ENCODE measurements at places on chromosomes 16 and 17.
A peak's percentile ranks its signal among the peaks of the same experiment; 100 is the strongest.

GRCh38 chr17:31480067-31480466 lies 88.6 kb downstream of the RAB11FIP4 start:
- no peak for DNase-seq

DNA sequence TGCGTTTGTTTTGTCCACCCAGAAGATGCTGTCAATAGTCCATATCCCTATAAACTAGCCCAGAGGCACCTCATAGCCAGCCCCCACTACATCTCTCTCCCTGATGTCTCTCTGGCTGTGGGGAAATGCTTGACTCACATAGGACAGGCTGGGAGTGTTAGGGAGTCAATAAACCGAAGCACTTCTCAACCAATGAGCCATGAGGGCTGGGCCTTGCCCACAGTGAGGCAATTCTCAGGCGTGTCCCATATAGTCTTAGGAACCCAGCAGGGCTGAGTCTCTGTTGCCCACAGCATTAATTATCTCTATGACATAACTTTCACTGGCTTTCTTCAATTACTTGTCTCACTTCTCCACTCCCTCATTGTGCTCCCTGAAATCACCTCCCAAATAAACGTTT lies 387.3 kb upstream of the CDH11 start:
- DNase-seq, result no peak

- DNase-seq, result no peak
Measured at GRCh38 chr16:12729448-12729847, 74.2 kb downstream of the CPPED1 start.

GRCh38 chr16:48188449-48189102 lies 32.8 kb upstream of the ABCC12 start:
- DNase-seq, result no peak

DNA sequence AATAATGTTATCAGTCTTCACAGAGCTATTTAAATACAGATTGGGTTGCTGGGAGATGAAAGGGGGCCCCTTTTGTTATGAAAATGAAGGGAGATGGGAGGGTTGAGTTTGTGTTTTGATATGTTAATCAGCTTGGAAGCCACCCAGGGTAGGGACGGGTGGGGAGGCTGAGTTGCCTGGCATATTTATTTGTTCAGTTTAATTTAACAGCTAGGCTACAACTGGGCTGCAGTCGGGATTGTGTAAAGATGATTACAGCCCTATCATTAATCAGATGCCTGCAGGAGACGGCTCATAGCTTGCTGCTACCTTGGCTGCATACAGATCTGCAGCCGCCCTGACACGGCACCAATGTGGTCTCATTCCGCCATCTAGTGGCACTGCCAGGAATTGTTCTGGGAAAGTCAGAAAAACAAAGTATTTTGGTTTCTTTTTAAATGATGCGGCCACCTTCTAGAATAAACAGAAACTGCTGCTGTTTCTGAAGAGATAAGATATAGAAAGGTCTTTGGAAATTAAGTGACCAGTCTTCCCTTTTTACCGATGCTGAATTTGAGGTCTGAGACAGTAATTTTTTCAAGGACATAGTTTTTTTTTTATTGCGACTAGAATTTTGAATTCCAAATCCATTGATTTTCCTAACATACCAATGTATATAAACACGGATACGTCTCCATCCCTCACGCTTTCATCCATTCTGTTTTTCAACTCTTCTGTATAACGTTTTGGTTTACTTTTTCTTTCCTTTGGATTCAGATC lies 458.0 kb upstream of the ASIC2 start:
- DNase-seq, result peak; percentile 41

- no peak for DNase-seq
Measured at GRCh38 chr17:45975640-45976295, 23.3 kb upstream of the STH start.

DNA sequence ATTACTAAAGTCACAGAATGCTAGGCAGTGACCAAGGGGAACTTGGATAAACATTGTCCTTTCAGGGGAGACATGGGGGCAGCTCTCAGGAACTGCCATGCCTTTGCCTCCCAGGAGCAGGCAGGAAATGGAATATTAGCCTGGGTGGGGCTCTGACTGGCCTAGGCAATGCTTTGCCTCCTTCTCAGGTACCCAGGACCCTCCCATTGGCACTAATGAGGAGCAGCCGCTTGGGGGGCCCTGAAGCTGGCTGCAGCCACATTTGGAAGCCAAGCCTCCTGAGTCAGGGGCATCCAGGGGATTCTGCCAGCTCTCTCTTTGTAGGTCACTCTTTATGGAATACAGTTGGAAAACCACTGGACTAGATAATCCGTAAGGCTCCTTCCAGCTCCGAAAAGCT lies 5.5 kb downstream of the CPSF4L start:
- no peak for DNase-seq

DNA sequence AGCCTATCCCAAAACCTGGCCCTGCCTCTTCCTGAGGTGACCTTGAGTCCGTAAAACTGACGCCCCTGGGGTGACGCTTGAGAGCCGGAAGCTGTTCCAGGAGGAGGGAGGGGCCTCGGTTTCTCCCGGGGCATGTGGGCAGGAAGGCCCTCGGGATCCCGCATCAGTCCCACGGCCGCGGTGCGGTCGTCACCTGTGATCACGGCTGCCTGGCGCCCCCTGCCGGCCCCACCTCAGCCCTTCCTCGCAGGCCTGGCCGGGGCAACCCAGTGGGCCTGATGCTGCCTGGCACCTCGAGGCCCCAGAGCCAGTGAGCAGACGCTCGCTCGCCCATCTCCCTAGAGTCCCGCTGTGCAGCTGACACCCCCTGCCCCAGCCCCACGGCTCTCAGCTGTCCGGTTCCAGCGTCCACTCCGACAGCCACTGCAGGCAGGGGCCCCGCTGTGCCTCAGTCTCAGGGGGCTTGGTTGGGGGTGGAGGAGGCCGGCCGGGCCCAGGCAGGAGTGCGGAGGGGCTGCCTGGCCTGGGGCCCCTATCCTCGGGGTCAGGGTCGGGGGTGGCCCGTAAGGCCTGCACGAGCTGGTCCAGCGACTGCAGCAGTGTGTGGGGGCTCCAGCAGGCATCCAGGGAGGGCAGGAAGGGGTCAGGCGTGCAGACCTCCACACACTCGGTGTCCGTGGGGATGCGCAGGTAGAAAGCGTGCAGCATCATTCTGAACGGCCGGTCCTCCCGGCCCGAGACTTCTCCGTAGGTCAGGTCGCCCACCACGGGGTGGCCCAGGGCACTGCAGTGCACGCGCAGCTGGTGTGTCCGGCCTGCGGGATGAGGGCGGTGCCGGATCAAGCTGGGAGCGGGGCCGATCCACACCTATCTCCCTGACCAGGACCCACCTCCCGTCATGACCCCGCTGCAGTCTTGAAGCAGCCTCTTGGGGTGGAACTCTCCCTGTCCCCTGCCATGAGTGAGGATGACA lies 2.3 kb downstream of the RPUSD1 start:
- DNase-seq, result no peak

- DNase-seq, result no peak
Measured at GRCh38 chr17:63361182-63361581, 84.9 kb downstream of the CYB561 start.

GRCh38 chr17:31680126-31680525 lies 178.9 kb downstream of the COPRS start:
- no peak for DNase-seq

GRCh38 chr17:18185391-18185790 lies 1.8 kb downstream of the ALKBH5 start:
- DNase-seq, result no peak
